Mesothelial cell of epicardium (in vitro differentiated cells): ENCODE measurements at places on chromosomes 7 and 10. TPM values are rescaled to one million over a fixed set of nuclear protein-coding genes. Genes with fewer than 3 reads are reported as not detected.

Gene SPDYE5
- total RNA-seq, result 0.14 to 0.16 TPM in 2 of 3 replicates, not detected in the other

Gene GPR146
- total RNA-seq, result 1.0 to 1.6 TPM (median 1.0 TPM) in 3 replicates

GRCh38 chr10:111934931-111935330, 248.6 kb downstream of the GPAM start:
- no peak for DNase-seq

Gene EEF1AKMT2
- total RNA-seq, result 20.9 to 24.2 TPM (median 23.0 TPM) in 3 replicates

DNA sequence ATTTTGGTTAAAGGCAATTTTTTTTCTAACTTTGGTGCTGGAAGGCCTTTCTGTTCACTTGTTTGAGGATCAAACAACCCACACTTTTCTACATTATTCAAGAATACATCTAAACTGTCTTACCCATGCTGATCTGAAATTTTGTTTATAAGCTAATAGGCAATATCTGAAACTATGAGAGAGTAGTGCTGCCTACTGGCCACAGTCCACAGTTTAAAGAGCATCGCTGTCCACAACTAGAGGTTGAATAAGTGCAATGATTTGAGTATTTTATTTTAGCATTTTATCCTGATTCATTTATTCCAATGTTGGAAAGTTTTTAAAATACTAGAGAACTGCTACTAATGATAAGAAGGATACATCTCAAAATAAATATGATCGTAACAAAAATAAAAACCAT, 306.9 kb downstream of the ELMO1 start:
- DNase-seq, result no peak

Gene AS3MT
- total RNA-seq, result 8.7 to 12.8 TPM (median 8.7 TPM) in 3 replicates
